A549 treated with Hydrocortisone at 1 μM for 4 hours (cell line): ENCODE measurements at places on chromosomes 3 and 15. TPM values are rescaled to one million over a fixed set of nuclear protein-coding genes. Genes with fewer than 3 reads are reported as not detected.

Gene UQCC5
- total RNA-seq = 52.2 to 71.7 TPM (median 61.7 TPM) in 5 replicates

Gene GOLGB1
- 13.6 to 19.9 TPM (median 15.5 TPM) in 5 replicates for total RNA-seq

Gene PEX5L
- total RNA-seq = not detected in 5 replicates

Gene C3orf85
- total RNA-seq = not detected in 5 replicates

Gene AADAC
- 10.7 to 12.8 TPM (median 12.1 TPM) in 5 replicates for total RNA-seq

Gene CPA3
- total RNA-seq = not detected in 5 replicates

Gene REC114
- total RNA-seq = not detected in 5 replicates

Gene SH2D7
- not detected in 5 replicates for total RNA-seq

Gene CISH
- 0.52 to 0.74 TPM (median 0.66 TPM) in 5 replicates for total RNA-seq

Gene SAMD7
- not detected in 5 replicates for total RNA-seq

Gene DPPA4
- not detected in 5 replicates for total RNA-seq

Gene AHSG
- 0.09 to 0.13 TPM (median 0.12 TPM) in 4 of 5 replicates, not detected in the other for total RNA-seq

Gene GOLGA8S
- 0.08 to 0.22 TPM (median 0.14 TPM) in 5 replicates for total RNA-seq
